Neural progenitor cell (in vitro differentiated cells): ENCODE measurements at places on chromosomes 7 and 10. TPM values are rescaled to one million over a fixed set of nuclear protein-coding genes. Genes with fewer than 3 reads are reported as not detected.

DNA sequence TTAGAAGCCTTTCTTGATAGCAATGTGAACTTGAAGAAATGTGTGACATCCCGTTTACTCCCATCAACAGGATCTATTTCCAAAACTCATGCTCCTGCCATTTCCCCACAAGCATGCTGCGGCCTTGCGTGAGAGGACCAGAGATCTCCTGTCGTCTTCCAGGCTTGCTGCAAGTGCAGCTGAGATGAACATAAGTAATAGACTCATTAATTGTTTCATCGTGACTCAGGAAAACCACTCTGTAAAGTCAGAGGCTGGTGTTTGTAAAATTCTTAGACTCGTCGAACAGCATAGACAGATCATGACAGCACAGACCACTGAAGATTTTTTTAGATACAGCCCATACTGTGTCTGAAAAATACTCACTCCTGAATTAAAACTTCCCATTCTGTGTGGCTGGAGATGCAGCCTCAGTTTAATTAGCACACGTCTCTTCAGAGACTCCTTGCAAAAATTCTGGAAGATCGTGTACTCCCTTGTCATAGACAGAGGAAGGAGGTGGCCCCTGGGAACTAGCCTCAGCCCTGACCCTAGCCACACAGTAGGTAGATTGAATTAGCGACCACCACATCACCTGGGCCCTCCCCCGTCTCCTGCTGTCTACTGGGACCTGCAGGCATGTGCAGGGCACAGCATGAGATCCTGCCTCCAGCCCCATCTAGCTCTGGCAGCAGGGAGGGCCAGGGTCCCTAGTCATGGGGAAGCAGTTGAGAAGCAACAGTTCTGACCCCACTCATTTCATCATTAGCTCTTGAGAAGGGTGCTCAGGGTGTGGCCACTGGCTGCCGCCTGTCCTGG, 226.0 kb downstream of the CELF2 start:
- DNase-seq: no peak

GRCh38 chr7:37971491-37971890, 51.1 kb downstream of the EPDR1 start:
- no peak for DNase-seq

DNA sequence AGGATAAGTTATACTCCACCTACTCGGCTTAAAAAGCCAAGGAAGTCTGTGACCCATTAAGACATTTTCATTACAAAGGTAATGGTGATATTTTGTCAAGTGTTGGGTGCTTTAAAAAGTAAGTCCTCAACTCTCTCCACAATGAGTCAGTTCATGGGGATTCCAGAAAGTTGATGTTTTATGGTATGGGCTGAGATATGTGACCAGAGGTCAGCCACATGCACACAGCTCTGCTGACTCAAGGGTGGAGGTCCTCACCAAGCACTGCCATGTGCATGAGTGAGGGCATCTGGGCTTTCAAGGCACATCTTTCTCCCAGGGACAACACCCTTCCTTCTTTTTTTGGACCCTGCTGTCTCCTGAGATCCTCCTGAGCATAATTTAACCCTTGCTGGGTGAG, 292.9 kb downstream of the PTEN start:
- no peak for DNase-seq

DNA sequence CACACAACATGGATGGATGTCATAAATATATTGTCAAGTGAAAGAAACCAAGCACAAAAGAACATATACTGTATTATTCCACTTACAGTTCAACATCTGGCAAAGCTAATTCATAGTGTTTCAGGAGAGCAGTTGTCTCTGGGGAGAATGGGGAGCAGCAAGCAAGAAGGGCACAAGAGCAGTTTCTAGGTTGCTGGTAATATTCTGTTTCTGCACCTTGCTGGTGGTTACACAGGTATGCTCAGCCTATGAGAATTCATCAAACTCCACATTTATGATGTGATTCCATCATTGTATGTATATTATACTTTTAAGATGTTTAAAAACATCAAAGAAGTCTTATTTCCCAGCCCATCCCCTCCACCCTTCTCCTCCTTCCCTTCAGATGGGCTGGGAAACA, 18.1 kb upstream of the PALS2 start:
- no peak for DNase-seq

GRCh38 chr10:47243791-47244190, 56.2 kb upstream of the GDF10 start:
- no peak for DNase-seq

DNA sequence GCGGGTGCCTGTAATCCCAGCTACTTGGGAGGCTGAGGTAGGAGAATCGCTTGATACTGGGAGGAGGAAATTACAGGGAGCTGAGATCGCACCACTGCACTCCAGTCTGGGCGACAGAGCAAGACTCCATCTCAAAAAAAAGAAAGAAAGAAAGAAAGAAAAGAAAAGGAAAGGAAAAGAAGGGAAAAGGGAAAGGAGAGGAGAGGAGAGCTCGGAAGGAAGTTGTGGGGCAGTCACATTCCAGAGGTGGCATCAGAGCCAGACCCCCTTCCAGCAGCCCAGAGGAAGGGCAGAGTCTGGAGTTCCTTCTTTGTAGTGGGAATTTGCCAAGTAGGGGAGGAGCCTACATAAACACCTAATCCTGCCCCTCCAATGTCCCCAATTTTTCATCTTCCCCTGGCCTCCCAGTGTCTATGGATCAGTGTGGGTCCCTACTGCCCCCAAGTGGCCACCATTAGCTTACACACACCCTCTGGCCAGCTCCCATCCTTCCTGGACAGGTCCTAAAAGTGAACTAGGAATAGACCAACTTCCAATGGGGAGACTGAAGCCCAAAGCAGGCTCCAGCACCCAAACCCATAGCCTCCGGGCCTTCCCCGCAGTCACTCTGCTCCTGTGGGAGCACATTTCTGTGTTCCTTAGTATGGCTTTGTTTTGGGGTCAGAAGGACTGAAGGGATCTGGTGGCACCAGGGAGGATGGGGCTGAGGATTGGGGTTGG, 39.6 kb upstream of the HSPB1 start:
- DNase-seq: peak; percentile 84

DNA sequence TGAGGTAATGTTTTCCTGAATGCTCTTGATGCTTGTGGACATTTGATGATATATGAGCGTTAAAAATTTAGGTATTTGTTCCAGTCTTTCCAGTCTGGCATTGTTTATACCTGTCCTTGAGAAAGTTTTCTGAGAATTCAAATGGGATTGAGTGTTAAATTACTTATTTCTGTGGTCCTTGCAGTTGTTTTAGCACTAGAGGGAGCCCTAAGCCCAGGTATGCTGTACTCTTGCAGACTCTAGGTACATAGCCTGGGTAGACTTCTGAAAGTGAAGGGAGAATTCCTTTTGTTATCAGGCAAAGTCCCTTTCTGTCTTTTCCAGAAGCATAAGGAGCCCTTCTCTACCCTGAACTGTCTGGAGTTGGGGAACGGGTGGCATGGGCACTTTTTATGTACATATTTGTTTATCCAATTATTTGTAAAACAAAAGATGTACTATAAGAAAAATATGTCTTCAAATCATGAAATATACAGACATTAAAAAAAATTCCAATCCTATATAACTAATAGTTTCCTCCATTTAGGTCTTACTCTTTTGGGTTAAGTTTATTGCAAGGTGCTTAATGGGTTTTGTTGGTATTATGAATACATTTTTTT, 262.1 kb downstream of the ATRNL1 start:
- DNase-seq: peak; percentile 85

GRCh38 chr10:88064608-88065382, 201.4 kb downstream of the PTEN start:
- DNase-seq: no peak

- DNase-seq: no peak
Observed at GRCh38 chr10:62527019-62527827, 153.1 kb downstream of the ZNF365 start.

- DNase-seq: peak; percentile 95
Observed at GRCh38 chr7:33109005-33109757, at the start of gene RP9. TSS of gene RP9 (minus strand) at chr7:33109404. CDS start at chr7:33109372, 32 bp downstream.

GRCh38 chr10:119211176-119211575, 3.8 kb downstream of the GRK5 start:
- no peak for DNase-seq

- no peak for DNase-seq
Observed at GRCh38 chr7:131969560-131969959, 413.1 kb upstream of the PODXL start.

- DNase-seq: no peak
Observed at GRCh38 chr7:44447874-44448425, 42.5 kb downstream of the NUDCD3 start.

GRCh38 chr7:7989616-7990440, 21.2 kb downstream of the GLCCI1 start:
- DNase-seq: no peak

- no peak for DNase-seq
Observed at GRCh38 chr10:123651421-123652047, 14.6 kb upstream of the GPR26 start.

- peak; percentile 67 for DNase-seq
Observed at GRCh38 chr10:122142641-122143237, 128.4 kb upstream of the BTBD16 start.

ZNF467 gene
- 0.17 and 1.7 TPM in 2 replicates for total RNA-seq

AKR1E2 gene
- total RNA-seq: 3.4 and 4.4 TPM in 2 replicates

IGFBP3 gene
- 22.0 and 29.0 TPM in 2 replicates for total RNA-seq

GPR26 gene
- not detected in 2 replicates for total RNA-seq

CELF2 gene
- 31.6 and 33.8 TPM in 2 replicates for total RNA-seq

INMT gene
- 5.0 and 7.8 TPM in 2 replicates for total RNA-seq

MSS51 gene
- total RNA-seq: 1.4 and 2.2 TPM in 2 replicates

A1CF gene
- total RNA-seq: not detected in 2 replicates

LEP gene
- total RNA-seq: not detected in 2 replicates

RBP3 gene
- not detected in 2 replicates for total RNA-seq

ABCC2 gene
- 0.25 and 0.26 TPM in 2 replicates for total RNA-seq
